ENCODE measurements at places on chromosomes 11 and 22.

GRCh38 chr11:134449713-134450112, 37.7 kb upstream of the B3GAT1 start:
- no peak for DNase-seq

GRCh38 chr22:36362932-36363331, 24.8 kb downstream of the MYH9 start:
- no peak for DNase-seq

- DNase-seq, result no peak
These were observed at the start of gene TYMP for GRCh38 chr22:50529897-50530579. Gene TYMP, minus strand, starts transcription at chr22:50530012. Its CDS starts 303 bp downstream, at chr22:50529709.

- DNase-seq, result no peak
These were observed 197.0 kb upstream of the E2F8 start for GRCh38 chr11:19437760-19438159.

- no peak for DNase-seq
These were observed 15.6 kb downstream of the PISD start for GRCh38 chr22:31646186-31647019.

- DNase-seq, result no peak
These were observed 526.1 kb downstream of the BRD1 start for GRCh38 chr22:49301398-49302149.

DNA sequence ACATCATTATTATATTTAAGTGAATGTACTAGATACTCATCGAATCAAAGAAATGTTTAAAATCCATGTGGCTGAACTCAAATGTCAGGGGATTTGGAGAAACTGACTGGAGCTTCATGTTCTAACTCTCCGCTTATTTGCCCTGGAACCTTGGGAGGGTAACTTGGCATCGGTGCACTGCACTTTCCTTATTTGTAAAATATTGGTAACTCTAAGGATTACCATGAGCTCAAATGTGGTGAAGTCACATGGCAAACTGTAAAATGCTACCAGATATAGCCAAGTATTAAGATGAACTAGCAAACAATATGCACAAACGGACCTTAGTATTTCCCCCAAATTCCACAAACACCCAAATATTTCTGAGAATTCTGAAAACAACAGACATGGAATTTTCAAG, 75.6 kb downstream of the ETS1 start:
- DNase-seq, result no peak

- no peak for DNase-seq
These were observed 97.2 kb upstream of the FIBIN start for GRCh38 chr11:26896719-26897118.

- DNase-seq, result no peak
These were observed 535 bp downstream of the AQP11 start for GRCh38 chr11:77590194-77590782.

- DNase-seq, result no peak
These were observed 971.8 kb upstream of the TENM4 start for GRCh38 chr11:80412604-80413003.

- DNase-seq, result no peak
These were observed 1.0 kb downstream of the MN1 start for GRCh38 chr22:27800250-27801201.

- DNase-seq, result no peak
These were observed 47.2 kb downstream of the MN1 start for GRCh38 chr22:27754247-27754887.

DNA sequence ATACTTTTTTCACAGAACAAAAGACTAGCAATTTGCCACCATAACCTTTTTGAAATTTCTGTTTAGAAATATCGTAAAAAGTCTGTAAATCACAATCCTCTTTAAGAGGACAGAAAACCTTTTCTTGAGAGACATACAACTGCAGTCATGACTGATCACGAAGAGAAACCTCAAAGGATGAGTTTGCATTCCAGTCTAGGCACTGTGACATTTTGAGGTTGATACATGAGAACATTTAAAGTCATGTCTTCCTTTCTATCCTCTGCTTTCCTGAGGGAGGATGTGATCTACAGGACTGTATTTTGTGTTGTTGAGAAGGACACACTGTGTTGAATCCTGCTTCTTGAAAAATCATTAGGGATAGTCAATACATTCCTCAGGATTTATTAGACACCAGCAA, 476.7 kb upstream of the CCDC179 start:
- DNase-seq, result no peak

DNA sequence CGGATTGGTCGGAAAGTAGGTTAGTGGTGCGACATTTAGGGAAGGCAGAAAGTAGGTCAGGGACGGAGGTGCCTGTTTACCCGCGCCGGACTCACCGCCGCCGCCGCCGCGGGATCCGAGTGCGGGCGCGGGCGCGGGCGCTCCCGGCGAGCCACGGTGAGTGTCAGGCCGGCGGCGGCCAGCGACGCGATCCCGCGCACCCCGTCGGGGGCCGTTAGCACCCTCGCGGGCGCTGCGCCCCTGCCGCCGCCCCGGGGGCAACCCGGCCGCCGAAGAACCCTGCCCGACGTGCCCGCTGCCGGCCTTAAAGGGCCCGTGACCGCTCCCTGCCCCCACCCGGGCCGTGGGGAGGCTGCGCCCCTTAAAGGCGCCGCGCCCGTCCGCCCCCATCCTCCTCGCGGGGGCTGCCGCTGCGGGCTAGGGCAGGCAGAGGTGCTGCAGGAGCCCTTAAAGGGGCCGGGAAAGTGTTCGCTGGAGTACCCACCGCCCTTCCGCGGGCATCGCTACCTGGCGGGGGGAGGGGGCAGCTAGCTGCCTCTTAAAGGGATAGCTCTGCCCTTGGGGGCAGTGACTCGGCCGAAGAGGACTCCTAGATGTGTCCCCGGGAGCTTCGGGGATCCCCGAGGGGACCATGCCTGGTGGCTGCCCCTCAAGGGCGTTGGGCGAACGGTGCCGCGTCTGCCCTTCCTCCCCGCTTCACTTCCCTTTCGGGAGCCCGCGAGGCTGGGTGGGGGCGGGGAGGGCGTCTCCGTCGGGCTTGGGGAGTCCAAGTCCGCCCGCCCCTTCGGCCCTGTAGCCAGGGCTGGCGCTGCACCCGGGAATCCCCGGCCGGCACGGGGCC, at the start of gene BMAL1:
TSS of gene BMAL1 (plus strand) at position 23 of the 841 bp plus-strand sequence. CDS start 76,519 bp downstream, outside the sequence.
- DNase-seq, result no peak

DNA sequence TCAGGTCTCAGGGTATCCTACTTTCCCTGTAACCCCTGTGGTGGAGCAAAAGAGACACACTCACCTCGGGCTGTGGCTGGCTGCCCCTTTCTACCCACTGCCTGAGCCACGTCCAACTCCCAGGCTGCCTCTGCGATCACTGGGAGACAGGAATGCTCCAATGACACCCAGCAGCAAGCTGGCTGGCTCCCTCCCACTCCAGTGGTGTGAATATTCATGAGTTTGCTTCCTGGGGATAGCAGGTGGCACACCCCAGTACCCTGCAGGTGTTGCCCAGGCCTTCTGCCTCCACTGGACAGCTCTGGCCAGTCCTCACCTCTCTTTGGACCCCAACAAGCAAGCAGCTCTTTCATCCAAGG, 9.7 kb downstream of the GAL3ST1 start:
- no peak for DNase-seq

GRCh38 chr11:3939651-3940190, 84.3 kb downstream of the STIM1 start:
- DNase-seq, result no peak

- no peak for DNase-seq
These were observed 35.8 kb downstream of the C11orf91 start for GRCh38 chr11:33664827-33665226.

DNA sequence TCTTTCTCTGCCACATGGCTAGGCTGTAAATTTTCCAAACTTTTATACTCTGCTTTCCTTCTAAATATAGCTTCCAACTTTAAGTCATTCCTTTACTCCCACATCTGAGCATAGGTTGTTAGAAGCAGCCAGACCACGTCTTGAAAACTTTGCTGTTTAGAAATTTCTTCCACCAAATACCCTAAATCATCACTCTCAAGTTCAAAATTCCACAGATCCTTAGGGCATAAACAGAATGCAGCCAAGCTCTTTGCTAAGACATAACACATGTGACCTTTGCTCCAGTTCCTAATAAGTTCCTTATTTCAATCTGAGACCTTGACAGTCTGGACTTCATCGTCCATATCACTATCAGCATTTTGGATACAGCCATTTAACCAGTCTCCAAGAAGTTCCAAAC, 749.9 kb downstream of the METTL15 start:
- DNase-seq, result no peak

DNA sequence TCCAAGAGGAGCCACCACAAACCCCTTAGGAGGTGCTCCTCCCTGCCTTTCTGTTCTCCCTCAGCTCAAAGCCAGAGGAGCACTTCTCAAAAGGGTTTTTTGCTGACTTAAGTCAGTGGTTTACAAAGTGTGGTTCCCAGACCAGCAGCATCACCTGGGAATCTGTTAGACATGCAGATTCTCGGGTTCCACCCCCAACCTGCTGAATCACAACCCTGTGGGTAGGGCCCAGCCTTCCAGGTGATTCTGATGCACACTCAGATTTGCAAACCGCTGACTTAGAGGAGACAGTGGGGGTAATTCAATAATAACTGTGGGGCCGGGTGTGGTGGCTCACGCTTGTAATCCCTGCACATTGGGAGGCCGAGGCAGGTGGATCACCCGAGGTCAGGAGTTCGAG, 22.8 kb downstream of the CREB3L1 start:
- no peak for DNase-seq

GRCh38 chr11:101199416-101199815, 69.8 kb upstream of the PGR start:
- no peak for DNase-seq

- DNase-seq, result no peak
These were observed 684 bp upstream of the NFRKB start for GRCh38 chr11:129896062-129896461.

DNA sequence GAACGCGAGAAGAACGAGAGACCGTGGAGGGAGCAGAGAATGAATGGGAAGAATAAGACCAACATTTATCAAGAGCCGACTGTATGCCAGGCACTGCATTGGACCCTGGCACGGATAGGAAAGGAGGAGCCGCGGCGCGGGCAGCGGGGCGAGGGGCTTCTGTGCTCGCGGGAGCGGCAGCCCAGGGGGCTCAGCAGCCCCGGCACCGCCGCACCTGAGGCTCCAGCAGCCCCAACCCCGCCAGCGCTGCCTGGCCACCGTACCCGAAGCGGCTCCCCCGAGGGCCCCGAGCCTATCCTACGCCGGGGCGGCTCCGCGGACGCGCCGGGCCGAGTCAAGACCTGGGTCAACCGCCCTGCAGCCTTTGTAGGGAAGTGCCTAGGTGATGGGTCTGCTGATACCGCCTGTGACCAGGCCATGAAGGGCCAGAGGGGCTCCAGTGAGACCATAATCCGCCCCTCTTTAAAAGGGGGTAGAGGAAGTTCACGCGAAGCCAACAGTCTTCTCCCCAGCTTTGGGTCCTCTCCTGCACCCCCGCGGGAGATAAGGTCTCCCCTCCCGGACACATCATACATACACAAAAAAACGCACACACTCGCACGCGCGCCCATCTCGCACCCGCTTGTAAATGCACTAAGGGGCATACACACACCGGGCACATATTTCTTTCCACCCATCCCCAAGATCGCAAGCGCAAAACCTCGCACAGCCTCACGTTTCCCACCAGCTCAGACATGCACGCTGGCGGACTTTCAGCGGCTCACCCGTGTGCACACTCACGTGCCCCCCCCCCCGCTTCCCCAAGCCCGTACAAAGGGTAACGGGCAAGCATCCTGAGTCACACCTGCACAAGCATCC, 935 bp upstream of the RTN4RL2 start:
- DNase-seq, result no peak

- DNase-seq, result no peak
These were observed 272.8 kb downstream of the CTTN start for GRCh38 chr11:70671083-70671482.

DNA sequence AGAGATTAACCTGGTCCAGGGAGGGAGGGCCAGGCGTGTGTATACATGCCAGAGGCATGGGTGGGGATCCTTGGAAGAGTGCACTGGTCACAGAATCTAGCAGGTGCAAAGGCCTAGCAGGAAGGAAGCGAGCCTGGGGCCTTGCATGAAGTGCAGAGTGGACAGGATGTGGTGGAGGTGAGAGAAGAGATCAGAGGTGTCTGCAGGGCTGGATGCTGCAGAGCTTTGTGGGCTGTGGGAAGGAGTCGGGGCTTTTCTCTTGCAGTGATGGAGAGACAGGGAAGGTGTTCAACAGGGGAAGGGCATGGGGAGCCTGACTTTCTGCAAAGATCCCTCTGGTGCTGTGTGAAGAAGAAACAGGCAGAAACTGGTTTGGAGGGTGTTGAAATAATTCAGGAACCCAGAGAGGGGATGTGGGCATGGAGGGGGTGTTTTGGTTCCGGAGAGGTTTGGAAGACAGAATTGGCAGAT, 2.5 kb upstream of the TPST2 start:
- DNase-seq, result no peak

DNA sequence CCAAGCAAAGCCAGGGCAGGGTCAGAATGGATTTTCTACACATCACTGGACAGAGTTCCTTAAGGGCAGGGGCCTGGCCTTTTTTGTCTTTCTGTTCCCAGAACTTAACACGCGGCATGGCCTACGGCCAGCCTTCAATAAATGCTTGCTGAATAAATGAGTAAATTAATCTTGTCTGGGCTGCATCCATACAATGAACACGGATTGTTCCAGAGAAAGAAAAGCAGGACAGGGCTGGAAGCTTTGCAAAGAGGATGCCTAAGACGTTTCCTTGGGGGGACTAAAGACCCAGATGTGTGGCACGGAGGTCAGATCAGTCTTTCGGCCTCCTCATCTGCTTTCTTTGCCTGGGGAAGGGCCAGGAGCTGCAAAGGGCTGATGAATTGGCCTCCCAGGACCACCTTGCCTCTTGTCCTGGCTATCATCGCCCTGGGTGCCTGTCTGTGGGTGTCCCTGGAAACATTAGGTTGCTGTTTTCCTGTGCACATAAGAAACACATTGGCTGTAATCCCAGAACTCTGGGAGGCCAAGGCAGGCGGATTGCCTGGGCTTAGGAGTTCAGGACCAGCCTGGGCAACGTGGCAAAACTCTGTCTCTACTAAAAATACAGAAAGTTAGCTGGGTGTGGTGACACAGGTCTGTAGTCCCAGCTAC, 20.8 kb upstream of the RFPL3 start:
- no peak for DNase-seq

DNA sequence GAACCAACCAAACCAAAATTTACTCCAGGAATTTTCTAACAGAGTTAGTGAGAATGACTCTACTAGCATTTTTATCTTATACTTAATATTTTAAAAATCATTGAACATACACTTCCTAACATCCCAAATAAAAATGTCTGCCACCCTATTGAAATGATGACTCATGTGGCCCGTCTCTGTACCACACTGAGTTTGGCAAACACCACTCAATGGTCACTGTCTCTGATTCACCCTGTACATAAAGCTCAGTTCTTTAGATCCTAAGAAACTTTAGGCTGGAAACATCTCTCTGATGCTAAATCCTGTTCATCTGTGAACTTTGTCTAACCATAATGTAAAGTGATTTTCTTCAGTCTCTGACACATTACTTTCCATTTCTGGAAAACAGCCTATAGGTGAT, 182.0 kb downstream of the CWF19L2 start:
- no peak for DNase-seq

Data from NCI-H2107 (cell line).